KBM-7 (cell line): ENCODE measurements at places on chromosomes 4 and X.

GRCh38 chr4:180913750-180914149, 1329.5 kb upstream of the TENM3 start:
- DNase-seq, result no peak

DNA sequence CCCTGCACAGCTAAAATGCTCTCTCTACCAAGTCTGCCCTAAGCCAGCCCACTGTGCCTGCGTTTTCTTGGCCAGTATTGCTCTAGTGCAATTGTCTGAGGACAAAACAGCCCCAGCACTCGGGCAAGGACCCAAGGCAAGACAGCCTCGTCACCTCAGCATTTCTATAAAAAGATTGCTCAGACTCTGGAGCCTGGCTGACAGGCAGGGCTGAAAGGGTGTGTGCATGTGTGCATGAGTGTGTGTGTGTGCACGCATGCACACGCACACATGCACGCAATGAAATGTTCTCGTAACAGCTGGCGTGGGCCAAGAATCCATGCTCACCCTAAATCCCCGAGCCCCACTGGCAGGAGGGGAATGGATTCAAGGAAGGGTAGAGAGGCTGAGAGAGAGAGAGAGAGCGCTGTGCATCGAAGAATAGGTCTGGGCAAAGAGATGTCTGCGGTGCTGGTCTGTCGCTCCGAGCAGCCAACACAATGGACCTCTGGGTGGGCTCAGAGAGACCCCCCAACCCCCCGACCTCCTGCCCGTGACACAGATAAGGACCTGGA, 579.2 kb downstream of the BCOR start:
- DNase-seq, result no peak

DNA sequence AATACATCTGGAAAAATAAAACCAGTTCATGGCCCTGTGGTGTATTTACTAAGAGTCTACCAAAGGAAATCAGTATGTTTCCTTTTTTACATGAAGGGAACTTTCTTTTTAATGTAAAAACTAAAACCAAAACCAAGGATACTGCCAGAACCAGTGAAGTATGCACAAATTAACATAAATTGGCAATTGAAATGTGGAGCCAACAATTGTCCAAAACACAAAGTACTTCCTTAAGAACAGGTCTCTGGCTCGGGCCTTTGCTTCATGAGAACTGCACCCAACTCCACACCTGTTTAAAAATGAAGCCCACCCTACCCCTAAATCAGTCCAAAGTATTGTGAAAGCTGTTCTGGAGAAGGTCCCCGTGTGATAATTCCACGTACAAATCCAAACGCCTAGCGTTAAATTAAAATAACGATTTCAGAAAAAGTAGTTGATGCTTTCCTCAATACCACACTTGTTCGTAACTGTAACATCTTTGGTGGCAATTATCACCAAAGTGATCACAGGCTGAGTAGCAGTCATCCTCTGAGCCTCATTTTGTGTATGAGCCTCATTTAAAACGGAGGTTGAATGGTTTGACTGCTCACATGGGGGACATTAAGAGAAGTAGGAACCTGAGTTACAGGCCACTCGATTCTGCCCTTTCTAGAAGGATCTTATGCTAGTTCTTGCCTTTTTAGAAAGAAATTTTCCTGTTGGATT, 93.0 kb downstream of the GEMIN8 start:
- no peak for DNase-seq

DNA sequence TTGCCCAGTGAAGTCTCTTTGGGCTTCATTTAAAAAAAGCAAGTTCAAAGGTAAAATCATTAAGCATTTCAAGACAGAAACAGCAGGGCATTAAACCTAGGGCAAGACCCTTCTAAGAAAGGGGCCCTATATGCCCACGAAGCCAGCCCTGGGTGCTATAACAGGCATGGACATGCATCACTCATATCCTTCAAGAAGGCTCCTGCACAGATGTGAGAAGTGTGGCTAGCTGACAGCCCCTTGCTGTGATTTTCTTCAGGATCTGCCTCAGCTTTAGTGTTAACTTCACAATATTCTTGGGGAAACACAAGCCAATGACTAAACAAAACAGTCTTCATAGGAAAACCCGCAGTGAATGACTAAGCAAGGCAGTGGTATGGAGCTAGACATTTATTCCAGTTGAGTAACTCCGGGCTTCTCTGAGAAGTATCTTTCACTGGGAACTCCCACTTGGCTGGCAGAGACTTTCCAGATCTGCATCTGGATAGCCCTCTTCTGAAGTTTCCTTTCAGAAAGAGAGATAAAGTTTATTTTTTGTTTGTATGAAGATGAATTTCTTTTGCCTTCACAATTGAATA, 11.9 kb upstream of the MAOA start:
- DNase-seq, result peak; percentile 74

DNA sequence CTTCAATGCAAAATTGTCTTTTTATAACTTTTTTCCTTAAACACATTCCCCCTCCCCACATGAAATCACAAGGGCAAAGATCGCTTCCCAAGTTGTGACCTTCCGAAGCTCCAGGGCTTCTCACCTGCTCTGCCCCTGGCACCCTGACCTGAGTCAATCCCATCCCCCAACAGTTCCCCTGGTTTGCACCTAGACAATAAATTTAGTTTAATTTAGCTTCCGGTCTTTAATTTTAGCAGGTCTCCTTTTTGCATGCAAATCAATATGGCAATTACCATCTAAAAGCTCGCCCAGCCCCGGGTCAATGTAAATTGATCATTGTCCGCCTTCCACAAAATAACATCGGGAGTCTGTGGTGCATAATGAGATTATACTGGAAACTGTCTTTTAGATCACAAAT, 6.8 kb downstream of the BCOR start:
- DNase-seq, result no peak

- no peak for DNase-seq
Observed at GRCh38 chrX:134580907-134581306, 77.4 kb downstream of the PLAC1 start.

DNA sequence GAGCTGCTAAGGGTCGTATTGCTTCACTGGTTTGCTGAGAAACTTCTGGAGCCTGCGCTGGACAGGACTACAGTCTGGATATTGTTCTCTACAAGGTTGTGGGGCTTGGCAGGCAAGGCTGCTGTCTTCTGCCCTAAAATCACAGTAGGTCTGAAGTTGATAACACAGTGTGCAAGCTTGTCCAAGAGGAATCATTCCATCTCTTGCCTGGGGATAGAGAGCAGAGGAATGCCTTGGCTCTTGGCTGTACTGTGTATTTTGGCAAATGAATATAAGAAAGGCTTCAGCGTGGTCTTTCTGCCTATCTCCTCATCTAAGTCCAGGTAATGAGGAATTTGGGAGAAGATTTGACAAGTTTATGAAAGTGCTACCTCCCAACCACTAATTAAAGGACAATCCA, 9.4 kb upstream of the RASL11B start:
- DNase-seq, result no peak

GRCh38 chrX:154545673-154546274, 872 bp downstream of the G6PD start:
- DNase-seq, result no peak

- DNase-seq, result peak; percentile 27
Observed at GRCh38 chrX:56798866-56799758, 70.1 kb downstream of the NBDY start.

GRCh38 chr4:128287141-128287870, at the start of gene PGRMC2:
Gene PGRMC2, minus strand, starts transcription at chr4:128287813. Its CDS starts 23 bp downstream, at chr4:128287790.
- peak; percentile 40 for DNase-seq

DNA sequence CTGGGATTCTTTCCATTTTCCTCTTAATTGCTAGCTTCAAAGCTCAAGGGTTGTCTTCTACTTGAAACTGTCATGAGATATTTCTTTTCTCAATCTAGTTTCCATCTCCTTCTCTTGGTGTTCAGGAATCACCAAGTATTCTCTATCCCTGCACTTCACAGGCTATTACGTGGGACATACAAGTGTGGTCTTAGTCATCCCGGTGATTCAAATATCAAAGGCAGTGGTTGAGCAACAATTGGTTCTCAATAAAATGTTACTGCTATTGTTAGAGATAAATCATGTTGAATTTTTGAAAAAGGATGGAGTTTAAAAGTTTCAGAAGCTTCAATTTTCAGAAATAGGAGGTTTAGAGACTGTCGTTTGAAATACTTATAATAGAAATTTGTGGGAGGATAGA, 812.9 kb downstream of the FSTL5 start:
- no peak for DNase-seq

DNA sequence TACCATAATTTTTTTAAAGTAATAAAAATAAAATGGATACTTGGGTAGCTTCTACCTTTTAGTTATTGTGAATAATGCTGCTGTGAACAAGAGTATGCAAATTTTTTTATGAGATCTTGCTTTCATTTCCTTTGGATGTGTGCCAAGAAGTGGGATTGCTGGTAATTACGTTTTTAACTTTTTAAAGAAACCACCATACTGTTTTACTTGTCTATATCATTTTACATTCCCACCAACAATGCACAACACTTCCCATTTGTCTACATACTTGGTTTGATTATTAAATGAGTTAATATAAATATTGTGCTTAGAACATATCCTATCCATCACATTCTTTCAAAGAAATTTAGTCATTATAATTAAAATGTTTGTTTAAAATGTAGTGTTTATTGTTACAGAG, 3.9 kb upstream of the SULT1B1 start:
- DNase-seq, result no peak

GRCh38 chrX:13754765-13755164, 20.2 kb downstream of the OFD1 start:
- no peak for DNase-seq

- DNase-seq, result peak; percentile 3
Observed at GRCh38 chr4:143558823-143559756, 45.6 kb downstream of the SMARCA5 start.

DNA sequence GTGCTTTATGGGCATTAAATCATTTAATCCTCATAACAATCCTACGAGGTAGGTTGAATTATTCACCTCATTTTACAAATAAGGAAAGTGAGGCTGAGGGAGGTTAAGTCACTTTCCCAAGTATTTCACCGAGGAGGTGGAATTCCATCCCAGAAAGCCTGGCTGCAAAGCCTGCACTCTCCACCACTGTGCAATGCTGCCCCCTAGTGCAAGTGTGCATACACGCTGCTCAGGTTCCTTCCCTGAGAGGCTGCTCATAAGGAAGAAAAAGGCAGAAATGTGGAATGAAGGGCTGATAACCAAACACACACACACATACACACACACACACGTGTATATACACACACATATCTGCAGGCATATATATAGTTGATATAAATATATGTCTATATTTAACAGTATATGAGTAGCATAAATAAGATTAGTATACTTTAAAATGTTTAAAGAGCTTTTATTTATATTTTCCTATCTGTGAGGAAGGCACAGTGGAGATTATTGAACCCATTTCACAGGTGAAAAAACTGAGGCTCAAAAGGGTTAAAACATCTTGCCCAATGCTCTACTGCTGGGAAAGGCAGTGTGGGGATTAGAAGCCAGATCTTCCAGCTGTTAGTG, 714.5 kb upstream of the TENM3 start:
- peak; percentile 53 for DNase-seq

DNA sequence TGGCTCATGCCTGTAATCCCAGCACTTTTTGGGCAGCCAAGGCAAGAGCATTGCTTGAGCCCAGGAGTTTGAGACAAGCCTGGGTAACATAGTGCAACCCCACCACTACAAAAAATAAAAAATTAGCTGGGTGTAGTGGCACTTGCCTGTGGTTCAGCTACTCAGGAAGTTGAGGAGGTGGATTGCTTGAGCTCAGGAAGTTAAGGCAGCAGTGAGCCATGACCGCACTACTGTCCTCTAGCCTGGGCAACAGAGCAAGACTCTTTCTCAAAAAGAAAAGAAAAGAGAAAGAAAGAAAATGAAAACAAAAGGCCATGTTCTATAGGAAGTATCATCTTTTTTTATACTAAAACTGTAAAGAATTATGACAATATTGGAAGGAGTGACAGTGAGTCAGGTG, 38.5 kb downstream of the NEK1 start:
- no peak for DNase-seq

GRCh38 chr4:158783785-158784184, 15.0 kb downstream of the FNIP2 start:
- DNase-seq, result peak; percentile 57

GRCh38 chr4:47213971-47214370, 182.6 kb downstream of the GABRB1 start:
- no peak for DNase-seq

DNA sequence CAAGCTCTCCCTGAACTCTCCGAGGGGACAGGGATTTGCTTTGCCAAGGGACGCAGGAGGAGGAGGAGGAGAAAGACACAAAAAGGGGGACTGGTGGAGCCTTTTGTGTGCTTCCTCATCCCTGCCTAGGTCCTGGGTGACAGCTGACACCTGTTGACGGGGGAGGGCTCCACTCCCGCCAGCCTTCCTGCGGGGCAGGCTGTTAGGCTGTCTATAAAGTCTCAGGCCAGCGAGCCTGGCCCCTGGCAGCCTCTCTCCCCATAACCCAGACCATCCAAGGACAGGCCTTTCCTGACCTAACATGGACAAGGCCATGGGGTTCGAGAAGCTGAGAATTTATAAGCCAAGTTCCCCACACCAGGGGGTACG, 832 bp upstream of the EVC2 start:
- no peak for DNase-seq

DNA sequence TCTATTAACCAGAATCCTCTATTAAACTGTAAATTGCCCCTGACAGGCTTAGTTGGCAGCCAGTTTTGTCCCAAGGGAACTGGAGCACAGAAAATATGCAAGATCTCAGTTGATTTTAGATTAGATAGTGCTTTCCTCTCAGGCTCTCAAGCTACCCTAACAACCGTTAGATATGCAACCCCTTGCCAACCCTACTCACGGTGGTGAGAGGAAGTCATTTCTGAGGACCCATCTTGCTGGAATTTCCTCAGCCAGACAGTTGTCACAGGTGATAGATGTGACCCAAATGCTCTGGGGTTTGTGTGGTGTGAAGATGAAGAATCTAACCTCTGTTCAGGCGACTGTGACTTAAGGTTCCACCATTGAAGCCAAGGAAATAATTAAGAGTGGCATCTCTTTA, 447.1 kb downstream of the MID1IP1 start:
- no peak for DNase-seq

DNA sequence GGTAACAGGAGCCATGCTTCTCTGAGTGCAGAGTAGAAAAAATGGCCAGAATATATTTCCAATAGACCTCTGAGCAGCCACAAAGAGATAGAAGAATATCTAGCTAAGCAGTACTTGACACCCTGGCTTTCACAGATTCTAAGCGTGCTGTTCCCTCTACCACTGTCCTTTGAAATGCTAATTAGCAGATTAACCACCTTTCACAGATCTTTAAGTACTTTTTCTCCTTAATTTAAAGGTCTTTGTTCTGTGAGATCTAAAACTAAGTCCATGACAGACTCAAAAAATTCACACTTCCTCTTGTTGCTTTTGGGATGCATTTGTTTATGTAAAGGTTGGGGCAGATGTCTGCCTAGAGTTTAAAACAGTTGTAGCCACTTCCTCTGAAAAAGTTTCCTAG, 28.3 kb upstream of the MAGEC2 start:
- DNase-seq, result no peak

GRCh38 chr4:10089346-10089745, 27.3 kb downstream of the WDR1 start:
- DNase-seq, result no peak

GRCh38 chr4:189117426-189117825, 823.2 kb upstream of the FRG1 start:
- no peak for DNase-seq

GRCh38 chr4:185142564-185142911, 528 bp upstream of the SLC25A4 start:
- DNase-seq, result no peak

- DNase-seq, result no peak
Observed at GRCh38 chrX:150753357-150753756, 60.2 kb downstream of the MTMR1 start.
